RKO (cell line): ENCODE measurements at places on chromosomes 4 and X.

DNA sequence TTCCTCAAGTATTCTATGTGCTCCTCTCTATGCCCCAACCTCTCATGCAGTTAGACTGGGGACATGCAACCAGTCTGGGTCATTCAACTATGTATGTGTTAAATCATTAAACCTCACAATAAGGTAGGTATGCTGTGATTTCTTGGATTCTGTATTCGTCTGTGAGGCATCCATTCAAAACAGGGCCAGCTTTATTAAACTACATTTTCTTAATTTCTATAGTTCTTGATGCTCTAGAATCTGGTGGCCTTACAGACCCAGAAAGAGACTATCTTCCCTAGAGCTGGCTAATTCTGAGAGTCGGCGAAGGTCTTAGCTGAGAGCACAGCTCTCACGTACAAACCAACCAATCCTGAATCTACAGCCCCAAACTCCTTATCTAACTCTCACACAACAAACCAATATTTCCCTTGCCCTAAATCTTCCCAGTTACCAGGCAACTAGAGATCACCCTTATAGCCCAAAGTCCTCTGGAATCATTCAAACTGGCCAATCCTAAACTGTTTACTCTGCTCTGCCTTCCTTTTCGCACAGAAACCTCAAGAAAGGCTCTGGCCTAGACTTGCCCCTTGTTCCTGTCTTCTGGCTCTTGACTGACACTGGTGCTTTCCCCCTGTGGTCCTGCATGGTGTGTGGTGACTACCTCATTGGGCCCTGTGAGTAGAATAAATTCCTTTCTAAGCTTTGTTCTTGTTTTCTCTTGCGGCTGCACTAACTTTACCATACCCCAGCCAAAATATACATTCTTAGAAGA is 203.5 kb upstream of the TET2 start:
- DNase-seq, result no peak

- DNase-seq, result no peak
Observed at GRCh38 chr4:32607978-32608377, 1887.8 kb downstream of the PCDH7 start.

GRCh38 chrX:122087341-122087740 is 1039.9 kb downstream of the GLUD2 start:
- DNase-seq, result no peak

DNA sequence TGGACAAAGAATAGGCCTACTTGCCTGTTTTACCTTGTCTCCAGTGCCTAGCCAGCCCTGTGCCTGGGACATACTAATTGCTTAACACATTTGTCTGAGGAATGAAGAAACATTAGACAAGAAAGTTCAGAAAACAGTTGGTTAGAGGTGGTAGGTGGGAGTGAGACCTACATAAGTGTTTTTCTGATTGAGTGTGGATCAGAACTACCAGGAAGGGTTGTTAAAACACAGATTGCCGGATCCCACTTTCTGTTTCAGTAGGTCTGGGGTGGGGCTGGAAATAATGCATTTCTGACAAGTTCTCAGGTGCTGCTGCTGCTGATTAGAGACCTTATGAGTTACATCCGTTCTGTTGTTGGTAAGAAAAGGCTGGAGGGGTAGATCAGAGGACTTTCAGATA is 5.7 kb upstream of the JADE1 start:
- DNase-seq, result no peak

- no peak for DNase-seq
Observed at GRCh38 chrX:1450361-1451161, 2.1 kb downstream of the ASMTL start.

DNA sequence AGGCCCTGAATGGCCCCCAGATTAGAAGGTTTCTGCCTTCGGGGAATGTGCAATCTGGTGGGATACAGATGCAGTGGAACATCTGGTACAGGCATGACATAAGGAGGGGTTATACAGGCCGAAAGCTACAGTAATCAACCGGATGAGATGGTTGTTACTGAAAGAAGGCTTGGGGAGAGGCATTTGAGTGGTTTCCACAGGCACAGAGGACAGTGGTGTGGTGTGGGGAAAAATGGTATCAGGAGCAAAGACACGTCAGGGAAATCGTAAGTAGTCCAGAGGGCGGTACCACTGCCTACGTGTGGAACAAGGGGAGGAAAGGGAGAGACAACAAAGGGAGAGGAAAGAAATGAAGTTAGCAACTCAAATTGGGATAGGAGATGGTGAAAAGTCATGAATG is 3.0 kb downstream of the PDLIM3 start:
- no peak for DNase-seq

DNA sequence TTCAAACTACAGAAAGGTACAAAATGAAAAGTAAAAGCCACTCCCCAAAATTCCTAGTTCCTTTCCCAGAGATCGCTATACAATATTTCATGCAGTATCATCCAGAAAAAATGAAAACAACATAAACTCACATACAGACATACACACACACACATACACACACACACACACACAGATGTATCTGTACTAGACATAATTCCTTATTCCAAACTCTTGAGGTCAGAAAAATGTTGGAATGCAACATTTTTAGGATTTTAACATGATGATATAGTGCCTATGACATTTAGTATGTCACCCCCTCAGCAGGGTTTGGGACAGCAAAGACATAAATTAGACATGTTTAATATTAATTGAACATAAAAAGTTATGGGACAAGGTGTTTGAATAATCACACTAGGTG is 73.4 kb upstream of the LHFPL1 start:
- no peak for DNase-seq

DNA sequence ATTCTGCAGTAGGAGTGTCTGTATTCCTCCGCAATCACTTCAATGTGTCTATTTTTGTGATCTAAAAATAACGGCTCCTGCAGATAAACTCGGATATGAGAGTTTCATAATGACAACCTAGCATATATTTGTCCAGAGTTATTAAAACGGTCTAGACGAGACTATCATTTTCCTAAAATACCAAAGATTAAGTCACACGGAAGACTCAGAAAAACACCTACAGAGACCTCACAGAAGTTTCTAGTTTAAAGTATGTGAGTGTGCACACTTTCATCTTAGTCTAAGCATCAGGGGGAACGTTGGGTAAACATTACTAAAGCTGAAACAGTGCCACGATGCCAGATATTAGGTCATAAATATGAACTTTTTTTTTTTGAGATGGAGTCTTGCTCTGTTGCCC is 156.9 kb downstream of the AFAP1 start:
- DNase-seq, result no peak

DNA sequence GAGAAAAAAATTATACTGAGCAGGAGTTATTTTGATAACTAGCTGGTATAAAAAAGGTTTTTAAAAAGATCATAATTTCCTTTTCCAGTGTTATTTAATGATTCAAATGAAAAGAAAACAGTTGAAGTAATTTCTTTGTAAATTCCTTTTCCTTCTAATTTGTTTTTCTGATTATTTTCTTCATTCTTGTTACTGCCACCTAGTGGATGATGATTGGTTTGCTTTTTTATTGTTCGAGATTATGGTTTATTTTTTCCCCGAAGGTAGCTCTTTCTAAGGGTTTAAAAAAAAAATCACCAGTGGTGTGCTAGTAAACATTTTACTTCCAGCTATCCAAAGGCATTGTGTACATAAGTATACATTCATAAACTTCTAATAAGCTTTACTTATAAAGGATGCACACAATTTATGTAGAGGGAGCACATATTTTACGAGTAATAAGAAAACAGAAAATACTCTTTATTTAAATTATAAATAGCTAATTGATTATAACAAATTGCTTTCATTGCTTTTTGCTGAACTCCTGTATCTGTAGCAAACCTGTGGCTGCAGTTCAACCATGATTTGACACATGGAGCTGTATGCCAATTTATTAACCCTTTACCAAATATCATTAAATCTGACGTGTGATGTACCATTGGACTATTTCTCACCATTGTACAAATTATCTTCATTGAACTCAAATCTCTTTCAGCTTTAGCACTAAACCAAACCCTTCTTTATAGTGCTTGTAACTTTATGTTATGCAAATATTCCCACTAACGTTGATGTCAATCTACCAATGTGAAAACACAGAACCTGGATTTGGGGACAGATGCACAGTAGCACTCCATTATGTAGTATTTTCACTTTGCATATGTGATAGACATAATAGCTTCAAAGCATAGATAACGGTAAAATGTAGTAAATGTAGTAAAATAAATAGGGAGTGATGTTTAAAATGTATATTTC is 97.8 kb upstream of the ANK2 start:
- peak; percentile 37 for DNase-seq

GRCh38 chr4:112029771-112030171 is 115.5 kb upstream of the FAM241A start:
- no peak for DNase-seq

GRCh38 chrX:63327788-63328187 is 23.3 kb downstream of the SPIN4 start:
- no peak for DNase-seq

GRCh38 chr4:106245176-106245575 is 70.8 kb downstream of the TBCK start:
- DNase-seq, result no peak

GRCh38 chrX:150482537-150483206 is 85.7 kb upstream of the MTM1 start:
- DNase-seq, result peak; percentile 82

- DNase-seq, result no peak
Observed at GRCh38 chrX:78019586-78020483, 50.4 kb upstream of the PGAM4 start.

- DNase-seq, result no peak
Observed at GRCh38 chr4:1354136-1354982, 7.4 kb downstream of the UVSSA start.

DNA sequence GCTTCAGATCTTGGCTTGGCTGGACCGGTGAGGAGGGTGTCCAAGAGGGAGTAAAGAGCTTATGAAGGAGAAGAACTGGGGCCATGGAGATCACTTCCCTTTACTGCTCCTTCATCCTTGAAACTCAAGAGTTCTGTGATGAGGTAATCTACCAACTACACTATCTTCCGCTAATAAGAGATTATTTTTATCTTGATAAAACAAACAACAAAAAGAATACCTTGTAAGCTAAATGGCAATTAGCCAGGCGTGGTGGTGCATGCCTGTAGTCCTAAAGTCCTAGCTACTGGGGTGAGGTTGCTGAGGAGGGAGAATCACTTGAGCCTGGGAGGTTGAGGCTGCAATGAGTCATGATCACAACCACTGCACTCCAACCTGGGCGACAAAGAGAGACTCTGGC is 47.4 kb downstream of the HAUS3 start:
- no peak for DNase-seq

GRCh38 chr4:61522312-61522711 is 322.2 kb downstream of the ADGRL3 start:
- no peak for DNase-seq

GRCh38 chr4:8472158-8472688 is 31.6 kb downstream of the TRMT44 start:
- DNase-seq, result no peak
